ENCODE measurements at places on chromosomes 4 and X. TPM values are rescaled to one million over a fixed set of nuclear protein-coding genes. Genes with fewer than 3 reads are reported as not detected.

Gene EVC2
- 0.56 TPM for total RNA-seq

GRCh38 chr4:36173905-36174304 lies 70.4 kb downstream of the ARAP2 start:
- no peak overlapping the region for H3K4me3 ChIP-seq
- H3K27me3 ChIP-seq = no peaks in the 10 kb centered on the region
- H3K36me3 ChIP-seq = peaks cover 42% of the 10 kb centered on the region
- no peak overlapping the region for H3K27ac ChIP-seq

DNA sequence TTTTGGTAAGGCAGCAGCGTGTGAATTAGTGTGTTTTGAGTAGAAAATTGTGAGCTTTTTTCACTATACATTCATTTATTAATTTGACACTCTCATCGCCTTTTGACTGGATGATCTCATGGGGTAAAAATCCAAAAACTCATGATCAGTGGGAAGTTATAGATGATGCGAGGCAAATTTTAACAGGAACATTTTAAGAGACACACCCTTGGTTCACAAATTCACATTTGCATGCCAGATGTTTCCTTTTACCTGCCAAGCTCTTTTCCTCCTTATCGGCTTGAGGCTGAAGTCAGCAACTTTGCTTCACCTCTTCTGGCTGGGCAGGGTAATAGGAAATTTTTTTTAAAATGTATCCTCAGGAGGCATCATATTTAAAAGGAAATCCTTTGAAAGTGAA lies 318.0 kb upstream of the HS3ST1 start:
- peaks cover 3% of the 10 kb centered on the region for H3K27me3 ChIP-seq
- DNase-seq = no peak
- no peaks in the 10 kb centered on the region for H3K4me1 ChIP-seq
- H3K27ac ChIP-seq = no peak overlapping the region

Gene ARL9
- total RNA-seq = 0.10 TPM

GRCh38 chr4:6888506-6889071 lies 21.0 kb upstream of the TBC1D14 start:
- no peak for DNase-seq
- H3K4me1 ChIP-seq = peaks cover 23% of the 10 kb centered on the region
- no peaks in the 10 kb centered on the region for H3K27me3 ChIP-seq
- H3K4me3 ChIP-seq = no peak overlapping the region

DNA sequence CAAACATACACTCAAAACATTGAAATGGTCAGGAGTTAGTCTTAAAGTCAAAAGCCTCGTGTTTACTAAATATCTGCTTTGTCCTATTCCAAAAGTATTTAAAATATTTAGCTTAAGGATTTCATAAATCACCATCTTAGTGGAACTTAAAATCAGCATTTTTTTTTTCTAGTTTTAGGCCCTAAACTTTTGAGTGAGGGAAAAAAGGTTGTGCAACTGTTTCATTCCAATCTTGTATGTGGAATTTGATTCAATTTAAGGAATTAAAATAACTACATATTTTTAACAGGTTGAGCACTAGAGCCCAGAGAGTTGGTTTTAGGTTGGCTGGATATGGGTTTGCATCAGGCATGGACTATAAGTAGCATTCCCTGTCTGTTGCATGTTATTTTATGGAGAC lies 35.7 kb upstream of the ANK2 start:
- no peak overlapping the region for H3K27ac ChIP-seq
- no peaks in the 10 kb centered on the region for H3K4me1 ChIP-seq
- H3K36me3 ChIP-seq = no peaks in the 10 kb centered on the region
- no peak overlapping the region for H3K4me3 ChIP-seq

GRCh38 chr4:130073145-130073790 lies 977.3 kb downstream of the C4orf33 start:
- H3K36me3 ChIP-seq = no peaks in the 10 kb centered on the region
- DNase-seq = no peak
- H3K4me3 ChIP-seq = no peak overlapping the region
- no peak overlapping the region for H3K27ac ChIP-seq

DNA sequence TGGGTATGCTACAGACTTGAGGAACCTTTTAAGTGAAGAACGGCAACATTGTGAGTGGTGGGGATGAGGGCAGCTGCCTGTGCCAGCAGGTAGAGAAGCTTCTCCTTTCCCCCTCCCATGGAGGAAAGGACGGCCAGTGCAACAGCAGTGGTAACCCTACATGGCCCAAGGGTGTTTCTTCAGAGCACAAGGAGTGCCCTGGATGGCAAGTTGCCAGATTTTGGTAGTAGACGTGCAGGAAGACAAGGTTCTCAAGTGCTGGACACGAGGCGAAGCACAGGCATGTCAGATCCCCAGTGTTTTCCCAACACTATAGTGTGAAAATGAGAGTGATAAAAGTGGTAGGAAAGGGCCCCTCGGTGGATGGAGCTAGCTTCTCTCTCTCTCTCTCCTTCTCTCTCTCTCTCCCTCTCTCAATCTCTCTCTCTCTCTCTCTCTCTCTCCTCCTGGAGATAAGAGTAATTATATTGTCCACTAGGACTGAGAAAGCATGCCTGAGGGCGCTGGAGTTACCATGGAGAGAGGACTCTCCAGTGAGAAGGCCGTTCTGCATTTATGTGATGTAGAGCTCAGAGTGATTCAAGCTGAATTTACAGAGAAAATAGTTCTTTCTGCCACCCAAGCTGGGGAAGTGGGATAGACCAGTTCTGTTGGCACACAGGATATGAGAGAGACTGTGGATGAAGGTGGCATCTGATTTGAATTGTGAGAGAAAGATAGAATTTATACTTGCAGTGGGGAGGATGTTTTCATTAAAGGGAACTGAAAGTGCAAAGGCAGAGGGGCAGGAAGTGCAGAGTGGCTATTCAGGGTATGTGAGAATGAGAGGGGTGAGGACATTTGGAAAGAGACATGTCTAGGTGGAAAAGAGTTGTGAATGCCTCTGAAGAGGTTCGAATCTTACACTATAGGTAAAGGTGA lies 25.7 kb upstream of the TRPC3 start:
- no peaks in the 10 kb centered on the region for H3K36me3 ChIP-seq
- H3K4me1 ChIP-seq = peaks cover 7% of the 10 kb centered on the region
- no peak for DNase-seq
- H3K4me3 ChIP-seq = no peak overlapping the region

GRCh38 chr4:109908731-109909130 lies 4.0 kb upstream of the EGF start:
- no peak overlapping the region for H3K27ac ChIP-seq
- no peak overlapping the region for H3K4me3 ChIP-seq
- peaks cover 43% of the 10 kb centered on the region for H3K27me3 ChIP-seq
- H3K36me3 ChIP-seq = no peaks in the 10 kb centered on the region
- H3K4me1 ChIP-seq = no peaks in the 10 kb centered on the region
- DNase-seq = no peak
